ENCODE measurements at places on chromosomes 7 and 10. TPM values are rescaled to one million over a fixed set of nuclear protein-coding genes. Genes with fewer than 3 reads are reported as not detected.

The TMUB1 gene
- total RNA-seq = 75.8 TPM

The OR2A5 gene
- total RNA-seq = not detected

The ADAMTS14 gene
- total RNA-seq = 13.2 TPM

The MMD2 gene
- total RNA-seq = not detected

The RNF32 gene
- total RNA-seq = 3.4 TPM

The WDR86 gene
- total RNA-seq = not detected

The GGCT gene
- total RNA-seq = 60.6 TPM

GRCh38 chr7:30739691-30740090 lies 12.2 kb upstream of the INMT start:
- H3K4me3 ChIP-seq = no peak overlapping the region
- no peaks in the 10 kb centered on the region for H3K36me3 ChIP-seq
- 0 out of 2 replicates have a peak, but pooled peaks cover 9% of the 10 kb centered on the region for H3K27me3 ChIP-seq
- H3K4me1 ChIP-seq = no peaks in the 10 kb centered on the region

DNA sequence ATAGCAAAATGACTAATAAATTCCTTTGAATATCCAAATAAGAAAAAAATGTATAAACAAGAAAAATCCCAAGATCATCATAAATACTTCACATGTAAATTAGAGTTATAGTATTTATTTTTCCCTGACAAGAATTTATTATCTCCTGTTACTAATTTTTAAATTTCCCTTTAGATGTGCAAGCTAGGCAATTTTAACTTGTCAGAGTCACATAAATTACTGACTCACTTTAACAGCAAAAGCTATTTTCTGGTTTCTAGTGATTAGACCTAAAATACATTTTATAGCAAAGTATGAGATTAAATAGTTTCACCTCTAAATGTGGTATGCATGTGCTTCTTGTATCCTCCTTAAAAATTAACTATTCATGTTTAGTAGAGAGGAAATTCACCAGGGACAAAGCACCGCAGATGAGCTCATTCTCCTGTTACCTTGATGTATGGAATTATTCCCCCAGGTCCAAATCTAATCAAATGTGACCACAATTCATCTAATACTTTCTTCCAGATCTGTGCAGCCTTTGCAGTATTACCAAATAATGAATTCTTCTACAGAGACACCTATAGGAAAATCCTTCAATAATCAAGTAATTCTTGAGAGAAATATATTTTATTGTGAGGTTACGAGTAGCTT lies 621.2 kb downstream of the DNAJB9 start:
- no peak for DNase-seq
- no peak overlapping the region for H3K4me3 ChIP-seq
- no peaks in the 10 kb centered on the region for H3K36me3 ChIP-seq

- no peaks in the 10 kb centered on the region for H3K4me1 ChIP-seq
- H3K27me3 ChIP-seq = no peaks in the 10 kb centered on the region
- H3K27ac ChIP-seq = no peak overlapping the region
- peaks cover 49% of the 10 kb centered on the region for H3K36me3 ChIP-seq
- H3K4me3 ChIP-seq = no peak overlapping the region
- no peak for DNase-seq
Observed at GRCh38 chr7:6650521-6651011, 13.4 kb downstream of the ZNF316 start.

DNA sequence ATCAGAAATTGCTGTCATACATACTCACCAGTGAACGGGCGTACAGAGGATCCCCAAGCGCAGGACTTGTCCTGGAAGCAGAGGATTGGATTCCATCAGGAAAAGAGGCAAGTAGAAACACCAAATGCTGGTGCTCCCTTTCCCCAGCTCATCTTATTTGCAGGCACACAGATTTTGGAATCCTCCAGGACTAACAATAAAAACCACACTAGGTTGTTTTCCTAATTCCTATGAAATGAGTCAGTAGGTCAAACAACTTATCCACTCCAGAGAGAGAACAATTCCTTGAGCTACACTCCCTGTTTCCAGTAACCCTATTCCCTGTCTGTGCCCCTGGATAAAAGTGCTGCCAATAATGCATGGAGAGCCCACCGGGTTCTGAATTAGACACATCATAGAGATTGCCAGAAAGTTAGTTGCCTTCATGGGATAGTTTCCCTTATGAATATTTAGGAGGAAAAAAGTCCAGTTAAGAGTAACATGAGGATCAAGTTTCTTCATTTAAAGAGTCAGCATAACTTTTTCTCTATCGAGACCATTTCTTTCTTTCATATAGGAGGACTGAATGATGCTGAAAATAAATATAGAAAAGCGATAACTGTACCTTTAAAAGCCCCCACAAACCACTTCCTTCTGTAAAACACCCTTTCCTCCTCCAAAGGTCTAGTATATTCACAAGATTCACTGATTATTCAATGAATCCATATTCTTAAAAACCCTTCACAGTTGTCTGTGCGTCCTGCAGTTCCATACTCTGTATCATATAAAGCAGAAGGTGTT lies 178.3 kb upstream of the KLF14 start:
- DNase-seq = no peak
- H3K4me1 ChIP-seq = peaks cover 99% of the 10 kb centered on the region
- H3K4me3 ChIP-seq = peak overlapping the region; percentile 41
- H3K27ac ChIP-seq = peak overlapping the region; percentile 99
- no peaks in the 10 kb centered on the region for H3K36me3 ChIP-seq
- no peaks in the 10 kb centered on the region for H3K27me3 ChIP-seq

DNA sequence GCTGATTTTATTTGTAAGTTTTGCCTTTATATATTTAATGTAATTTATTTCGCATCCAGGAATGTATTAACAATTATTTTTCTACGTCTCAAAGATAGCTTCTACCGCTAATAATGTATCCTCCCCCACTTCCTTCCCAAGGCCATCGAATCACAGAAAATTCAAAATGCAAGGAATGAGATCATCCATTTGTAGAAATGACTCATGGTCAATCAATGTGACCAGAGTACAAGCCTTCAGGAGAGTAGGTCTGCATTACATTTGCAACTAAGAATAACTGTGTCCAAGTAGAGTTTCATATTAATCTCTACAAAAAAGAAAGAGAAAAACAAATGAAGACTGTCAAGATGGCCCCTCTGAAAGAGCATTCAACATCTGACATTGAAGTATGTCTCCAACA lies 205.9 kb upstream of the PHF14 start:
- H3K4me1 ChIP-seq = no peaks in the 10 kb centered on the region
- H3K36me3 ChIP-seq = no peaks in the 10 kb centered on the region
- no peaks in the 10 kb centered on the region for H3K27me3 ChIP-seq

DNA sequence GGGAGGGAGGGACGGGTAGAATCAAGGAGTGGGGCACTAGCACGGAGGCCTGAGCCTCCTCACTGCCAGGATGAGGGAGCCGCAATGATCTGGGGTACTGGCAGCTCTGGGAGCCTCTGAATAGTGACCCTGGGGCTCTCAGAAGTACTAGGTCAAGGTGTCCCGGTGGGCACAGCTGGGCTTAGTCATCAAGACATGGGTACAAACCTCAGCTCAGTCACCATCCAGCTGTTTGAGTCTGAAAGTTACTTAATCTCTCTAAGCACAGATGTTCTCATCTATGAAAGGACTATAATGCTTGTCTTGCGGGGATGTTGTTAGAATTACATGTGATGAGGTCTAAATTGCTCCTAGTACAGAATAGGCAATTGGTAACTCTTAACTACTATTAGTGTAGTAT lies 276.8 kb downstream of the KCNMA1 start:
- H3K27ac ChIP-seq = no peak overlapping the region
- H3K4me1 ChIP-seq = no peaks in the 10 kb centered on the region
- H3K4me3 ChIP-seq = no peak overlapping the region
- peaks cover 16% of the 10 kb centered on the region for H3K27me3 ChIP-seq
- no peaks in the 10 kb centered on the region for H3K36me3 ChIP-seq
- DNase-seq = no peak

- DNase-seq = no peak
- H3K36me3 ChIP-seq = no peaks in the 10 kb centered on the region
- H3K27ac ChIP-seq = no peak overlapping the region
- H3K4me1 ChIP-seq = no peaks in the 10 kb centered on the region
- peaks cover 52% of the 10 kb centered on the region for H3K27me3 ChIP-seq
- no peak overlapping the region for H3K4me3 ChIP-seq
Observed at GRCh38 chr7:96479015-96479645, 157.2 kb upstream of the SLC25A13 start.

- no peaks in the 10 kb centered on the region for H3K27me3 ChIP-seq
- peaks cover 8% of the 10 kb centered on the region for H3K36me3 ChIP-seq
- H3K4me1 ChIP-seq = peaks cover 10% of the 10 kb centered on the region
- no peak overlapping the region for H3K4me3 ChIP-seq
- DNase-seq = no peak
Observed at GRCh38 chr10:74018241-74018640, 20.3 kb downstream of the VCL start.

DNA sequence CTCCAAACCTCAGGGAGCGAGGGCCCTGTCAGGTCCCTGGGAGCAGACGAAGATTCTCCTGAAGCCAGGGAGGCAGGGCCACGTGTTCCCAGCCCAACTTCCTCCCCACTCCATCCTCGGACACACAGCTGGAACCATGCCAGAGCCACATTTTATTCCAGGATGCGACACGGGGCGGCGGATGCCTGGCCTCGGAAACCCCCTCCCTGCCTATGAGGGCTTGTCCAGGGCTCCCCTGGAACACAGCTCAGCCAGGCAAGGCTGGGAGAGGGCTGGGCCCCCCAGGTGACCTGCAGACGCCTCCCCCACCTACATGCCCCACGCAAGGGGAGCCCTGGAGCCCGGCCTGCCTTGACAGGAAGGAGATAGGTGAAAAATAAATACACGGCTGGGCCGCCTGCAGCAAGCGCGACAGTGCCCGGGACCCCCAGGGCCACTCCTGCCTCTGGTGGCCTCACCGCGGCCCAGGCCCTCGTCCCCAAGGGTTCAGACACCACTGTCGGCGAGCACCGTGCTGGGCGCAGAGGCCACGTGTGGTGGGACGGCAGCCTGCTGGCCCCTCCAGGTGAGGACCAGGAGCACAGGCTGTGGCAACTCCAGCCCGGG lies 21.5 kb downstream of the GET4 start:
- DNase-seq = no peak
- peaks cover 15% of the 10 kb centered on the region for H3K36me3 ChIP-seq
- H3K27me3 ChIP-seq = no peaks in the 10 kb centered on the region
- no peak overlapping the region for H3K27ac ChIP-seq
- peaks cover 7% of the 10 kb centered on the region for H3K4me1 ChIP-seq

DNA sequence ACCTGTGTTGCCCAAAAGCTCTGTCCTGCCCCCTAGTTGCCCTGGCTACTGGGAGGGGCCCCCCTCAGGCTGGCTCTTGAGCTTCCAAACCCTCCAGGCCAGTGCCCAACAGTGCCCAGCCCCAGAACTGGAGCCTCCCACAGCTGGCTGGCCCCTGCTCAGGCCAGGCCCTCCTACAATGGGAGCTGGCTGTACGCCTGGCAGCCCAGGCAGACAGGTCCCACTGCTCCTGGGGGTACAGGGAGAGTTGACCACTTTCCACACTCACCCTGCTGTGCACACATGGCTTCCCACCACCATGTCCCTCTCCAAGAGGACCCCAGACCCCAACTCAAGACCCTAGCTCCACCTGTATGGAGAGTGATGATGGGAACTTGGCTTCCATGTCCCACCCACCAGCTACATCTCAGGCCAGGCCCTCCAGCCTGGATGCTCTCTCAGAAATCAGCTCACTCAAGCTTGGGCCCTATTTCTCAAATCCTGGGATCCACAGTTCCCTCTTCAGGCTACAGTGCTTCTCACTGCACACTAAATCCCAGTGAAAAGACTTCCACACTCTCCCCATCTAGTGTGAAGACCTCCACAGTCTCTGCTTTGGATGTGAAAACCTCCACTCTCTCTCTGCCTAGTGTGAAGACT lies 92.6 kb downstream of the OAT start:
- H3K27ac ChIP-seq = no peak overlapping the region
- peaks cover 4% of the 10 kb centered on the region for H3K27me3 ChIP-seq
- no peak overlapping the region for H3K4me3 ChIP-seq
- H3K4me1 ChIP-seq = no peaks in the 10 kb centered on the region

GRCh38 chr7:140869430-140869829 lies 55.3 kb downstream of the BRAF start:
- H3K27me3 ChIP-seq = no peaks in the 10 kb centered on the region
- H3K36me3 ChIP-seq = no peaks in the 10 kb centered on the region
- DNase-seq = no peak
- H3K4me3 ChIP-seq = no peak overlapping the region

- no peak for DNase-seq
- H3K4me3 ChIP-seq = no peak overlapping the region
- H3K27me3 ChIP-seq = no peaks in the 10 kb centered on the region
- no peak overlapping the region for H3K27ac ChIP-seq
Observed at GRCh38 chr10:66639371-66639770, 286.5 kb upstream of the LRRTM3 start.

DNA sequence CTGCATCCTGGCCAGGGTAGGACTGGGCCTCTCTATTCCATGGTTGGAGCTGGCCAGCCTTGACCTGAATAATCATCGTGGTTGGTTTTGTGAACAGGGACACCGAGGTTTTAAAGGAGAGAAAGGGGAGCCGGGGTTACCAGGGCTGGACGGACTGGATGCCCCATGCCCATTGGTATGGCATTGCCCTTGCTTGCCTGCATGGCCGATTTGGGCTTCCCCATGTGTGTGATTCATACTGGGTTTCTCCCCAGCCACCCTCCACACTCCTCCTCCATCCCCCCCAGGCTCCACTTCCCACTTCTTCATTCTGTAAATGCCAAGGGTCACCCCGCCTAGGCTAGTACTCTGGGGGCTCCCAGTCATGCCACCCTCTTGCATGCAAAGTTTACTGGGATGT lies 98.8 kb upstream of the MACROH2A2 start:
- no peaks in the 10 kb centered on the region for H3K4me1 ChIP-seq
- H3K27ac ChIP-seq = no peak overlapping the region
- no peaks in the 10 kb centered on the region for H3K27me3 ChIP-seq
- H3K36me3 ChIP-seq = no peaks in the 10 kb centered on the region

GRCh38 chr10:95906677-95907455 lies 909 bp upstream of the CC2D2B start:
- H3K27ac ChIP-seq = peak overlapping the region; percentile 68
- H3K4me3 ChIP-seq = peak overlapping the region; percentile 66
- DNase-seq = peak; percentile 18
- H3K27me3 ChIP-seq = no peaks in the 10 kb centered on the region
- peaks cover 2% of the 10 kb centered on the region for H3K36me3 ChIP-seq

DNA sequence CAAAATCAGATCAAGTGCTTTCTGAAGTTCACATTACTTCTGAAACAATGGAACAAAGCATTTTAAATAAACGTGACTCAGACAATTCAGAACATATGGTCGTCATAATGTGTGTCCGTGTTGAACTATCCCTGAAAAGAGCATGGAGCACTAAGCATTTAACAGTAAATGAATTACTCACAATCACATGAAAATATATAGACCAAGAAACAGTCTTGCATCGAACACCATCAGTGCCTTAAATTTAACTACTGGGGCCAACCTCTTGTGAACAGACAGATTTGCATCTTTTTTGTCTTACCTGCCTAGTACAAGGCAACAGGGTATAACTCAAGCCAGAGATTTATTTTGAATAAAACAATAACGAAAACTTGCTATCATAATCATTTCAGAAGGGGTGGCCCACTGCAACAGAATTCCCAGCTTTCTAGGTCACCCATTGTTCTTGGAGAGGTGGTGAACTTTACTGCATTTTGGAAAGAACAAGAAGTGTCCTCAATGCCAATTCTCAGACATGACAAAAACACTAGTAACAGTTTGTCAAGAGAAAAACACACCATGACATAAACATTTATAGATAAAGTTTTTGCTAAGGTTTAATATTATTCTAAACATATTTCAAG lies 293.5 kb downstream of the SFMBT2 start:
- H3K4me3 ChIP-seq = no peak overlapping the region
- 0 out of 2 replicates have a peak, but pooled peaks cover 4% of the 10 kb centered on the region for H3K27me3 ChIP-seq
- H3K27ac ChIP-seq = no peak overlapping the region
- H3K4me1 ChIP-seq = no peaks in the 10 kb centered on the region
- no peaks in the 10 kb centered on the region for H3K36me3 ChIP-seq
- no peak for DNase-seq

Measured in HCT116 (cell line).